IPS DF 19.7 (cell line): ENCODE measurements at places on chromosomes 13 and 19.

DNA sequence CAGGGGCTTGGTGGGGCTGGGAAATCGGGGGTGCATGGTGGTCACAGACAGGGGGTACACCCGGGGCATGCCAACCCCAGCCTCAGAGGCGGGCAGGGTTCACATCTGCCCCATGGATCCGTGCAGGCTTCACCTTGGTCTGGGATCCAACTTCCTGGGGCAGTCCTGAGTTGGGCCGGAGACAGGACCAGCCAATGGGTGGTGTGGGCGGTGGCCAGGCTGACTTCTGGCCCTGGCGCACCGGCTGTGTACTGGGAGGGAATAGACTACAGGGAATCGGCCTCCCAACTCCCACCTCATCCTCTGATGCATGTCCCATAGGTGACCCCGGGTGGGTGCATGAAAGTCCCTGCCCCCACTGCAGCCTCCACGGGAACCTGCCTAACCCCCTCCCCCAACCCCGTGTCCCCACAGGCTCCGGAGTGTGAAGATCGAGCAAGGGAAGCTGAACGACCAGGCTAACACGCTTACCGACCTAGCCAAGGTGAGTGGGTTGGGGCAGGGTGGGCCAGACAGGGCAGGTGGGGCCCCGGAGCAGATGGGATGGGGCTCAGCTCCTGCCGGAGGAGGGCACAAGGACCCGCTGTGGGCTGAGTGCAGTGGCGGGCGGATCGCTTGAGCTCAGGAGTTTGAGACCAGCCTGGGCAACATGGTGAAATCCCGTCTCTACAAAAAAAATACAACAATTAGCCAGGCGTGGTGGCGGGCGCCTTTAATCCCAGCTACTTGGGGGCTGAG lies 14.7 kb upstream of the ARRDC2 start:
- DNase-seq, result no peak

- no peak for DNase-seq
Observed at GRCh38 chr13:106104281-106104901, 431.1 kb downstream of the EFNB2 start.

GRCh38 chr19:34142440-34142839 lies 29.9 kb upstream of the LSM14A start:
- DNase-seq, result no peak

GRCh38 chr19:45780146-45780447 lies 2.2 kb downstream of the DMPK start:
- no peak for DNase-seq

GRCh38 chr13:41546372-41547190 lies 89.2 kb downstream of the RGCC start:
- no peak for DNase-seq

DNA sequence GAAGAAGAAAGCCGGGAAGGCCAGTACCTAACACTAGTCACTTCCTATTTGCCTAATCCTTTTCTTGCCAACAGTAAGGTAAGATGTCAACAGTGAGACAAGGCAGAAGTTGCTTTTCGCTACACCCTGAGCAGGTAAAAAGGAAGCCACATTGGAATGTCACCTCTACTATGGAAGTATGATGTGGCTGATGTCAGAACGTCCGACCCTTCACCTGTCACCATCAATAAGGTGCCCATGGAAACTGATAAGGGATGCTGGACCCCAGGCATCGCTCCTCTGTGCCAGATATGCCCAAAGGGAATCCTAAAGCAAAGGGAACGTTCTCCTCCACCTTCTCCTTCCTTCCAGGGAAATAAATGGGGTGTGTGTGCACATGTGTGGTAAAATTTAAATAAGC lies 34.3 kb downstream of the COL4A1 start:
- DNase-seq, result no peak

- no peak for DNase-seq
Observed at GRCh38 chr13:107681600-107681999, 533.7 kb downstream of the LIG4 start.

DNA sequence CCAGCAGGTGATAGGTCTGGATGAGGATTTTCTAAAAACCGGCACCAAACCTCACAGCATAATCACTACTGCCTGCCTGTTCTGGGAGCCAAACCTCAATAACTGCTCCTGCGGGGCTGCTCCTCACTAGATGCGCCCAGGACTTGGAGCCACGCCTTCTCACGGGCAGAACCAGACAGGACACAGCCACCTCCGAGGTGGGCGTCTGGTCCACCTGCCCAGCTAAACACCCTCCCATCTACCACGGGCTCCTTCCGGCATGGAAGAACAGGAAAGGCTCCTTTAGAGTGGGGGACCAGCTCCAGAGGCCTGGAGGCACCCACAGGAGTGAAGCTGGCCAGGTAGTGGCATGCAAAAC lies 73.5 kb downstream of the PEPD start:
- no peak for DNase-seq

- DNase-seq, result no peak
Observed at GRCh38 chr19:57096685-57097361, 23.0 kb upstream of the USP29 start.

- DNase-seq, result no peak
Observed at GRCh38 chr13:34258646-34259386, 440.9 kb downstream of the RFC3 start.

DNA sequence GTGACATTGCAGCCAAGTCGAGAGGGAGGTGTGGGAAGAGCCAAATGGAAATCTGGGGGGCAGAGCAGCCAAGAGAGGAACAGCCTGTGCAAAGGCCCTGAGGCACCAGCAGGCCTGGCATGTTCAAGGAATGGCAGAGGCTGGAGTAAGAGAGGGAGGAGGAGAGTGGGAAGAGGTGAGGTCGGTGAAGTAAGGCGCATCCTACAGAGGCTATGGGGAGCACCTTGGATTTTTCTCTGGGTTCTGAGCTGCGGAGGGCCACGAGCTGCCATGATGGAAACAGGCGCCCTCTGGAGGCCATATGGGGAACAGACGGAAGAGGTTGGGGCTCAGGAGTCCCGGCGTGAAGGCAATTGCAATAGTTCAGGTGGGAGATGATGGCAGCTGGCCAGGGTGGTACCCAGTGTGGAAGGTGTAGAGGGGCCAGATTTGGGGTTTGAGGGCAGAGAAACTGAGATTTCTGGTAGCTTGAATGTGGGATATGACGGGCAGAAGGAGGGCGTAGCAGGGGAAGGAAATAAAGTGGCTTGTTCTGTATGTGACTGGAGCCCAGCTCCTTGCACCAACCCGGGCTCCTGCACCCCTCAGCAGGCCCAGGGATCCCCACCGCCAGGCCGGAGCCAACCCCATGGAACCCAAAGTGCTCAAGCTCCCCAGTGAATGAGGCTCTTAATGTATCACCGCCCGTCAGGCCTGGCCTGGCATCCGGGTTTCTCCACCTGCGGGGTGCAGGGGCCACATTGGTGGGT lies 20.5 kb upstream of the STRN4 start:
- no peak for DNase-seq

DNA sequence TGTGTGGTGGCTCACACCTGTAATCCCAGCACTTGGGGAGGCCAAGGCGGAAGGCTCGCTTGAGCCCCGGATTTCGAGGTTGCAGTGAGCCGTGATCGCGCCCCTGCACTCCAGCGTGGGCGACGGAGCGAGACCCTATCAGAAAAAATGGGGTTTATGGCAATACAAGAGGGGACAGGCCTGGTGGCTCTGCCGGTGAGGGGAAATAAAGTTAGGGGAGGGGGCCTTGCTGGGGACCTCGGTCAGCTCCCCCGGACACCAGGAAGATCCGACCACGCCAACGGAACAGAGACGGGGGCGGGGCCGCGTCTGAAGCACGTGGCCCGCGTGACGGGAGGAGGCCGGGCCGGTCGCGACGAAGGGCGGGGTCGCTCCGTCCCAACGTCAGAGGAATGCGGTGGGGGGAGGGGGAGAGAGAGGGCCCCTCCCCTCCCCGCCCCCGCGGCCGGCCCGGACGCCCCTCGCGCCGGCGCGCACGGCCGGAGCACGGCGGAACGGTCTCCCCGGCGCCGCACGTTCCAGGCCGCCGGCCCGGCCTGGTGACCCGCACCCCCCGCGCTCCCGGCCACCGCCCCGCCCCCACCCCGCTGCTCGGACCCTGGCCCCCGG lies 1.9 kb upstream of the HNRNPL start:
- DNase-seq, result no peak

DNA sequence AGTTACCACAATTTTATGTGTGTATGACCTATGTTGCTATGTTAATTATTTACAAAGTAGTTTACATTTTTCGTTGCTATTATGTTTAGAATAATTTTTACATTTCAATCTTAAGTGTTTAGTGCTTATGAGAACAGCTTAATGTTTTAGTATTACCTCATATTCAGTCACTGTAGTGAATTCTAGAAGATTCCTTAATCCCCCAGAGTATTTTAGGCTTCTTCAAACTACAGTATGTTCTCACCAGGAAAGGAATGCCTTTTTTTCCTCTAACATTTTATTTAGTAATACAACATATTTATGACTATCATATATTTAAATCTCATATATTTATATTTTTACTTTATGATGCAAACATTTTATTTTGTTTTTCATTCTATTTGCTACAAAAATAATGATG lies 612.1 kb upstream of the KLHL1 start:
- no peak for DNase-seq

- no peak for DNase-seq
Observed at GRCh38 chr19:56660381-56661107, 11.0 kb downstream of the ZNF835 start.
